NCI-H1417 treated with DMSO at 0.1 percent for 48 hours (cell line): ENCODE measurements at places on chromosomes 16 and 17.

- no peak for DNase-seq
These were observed 49.0 kb downstream of the RHOT1 start for GRCh38 chr17:32191306-32191705.

DNA sequence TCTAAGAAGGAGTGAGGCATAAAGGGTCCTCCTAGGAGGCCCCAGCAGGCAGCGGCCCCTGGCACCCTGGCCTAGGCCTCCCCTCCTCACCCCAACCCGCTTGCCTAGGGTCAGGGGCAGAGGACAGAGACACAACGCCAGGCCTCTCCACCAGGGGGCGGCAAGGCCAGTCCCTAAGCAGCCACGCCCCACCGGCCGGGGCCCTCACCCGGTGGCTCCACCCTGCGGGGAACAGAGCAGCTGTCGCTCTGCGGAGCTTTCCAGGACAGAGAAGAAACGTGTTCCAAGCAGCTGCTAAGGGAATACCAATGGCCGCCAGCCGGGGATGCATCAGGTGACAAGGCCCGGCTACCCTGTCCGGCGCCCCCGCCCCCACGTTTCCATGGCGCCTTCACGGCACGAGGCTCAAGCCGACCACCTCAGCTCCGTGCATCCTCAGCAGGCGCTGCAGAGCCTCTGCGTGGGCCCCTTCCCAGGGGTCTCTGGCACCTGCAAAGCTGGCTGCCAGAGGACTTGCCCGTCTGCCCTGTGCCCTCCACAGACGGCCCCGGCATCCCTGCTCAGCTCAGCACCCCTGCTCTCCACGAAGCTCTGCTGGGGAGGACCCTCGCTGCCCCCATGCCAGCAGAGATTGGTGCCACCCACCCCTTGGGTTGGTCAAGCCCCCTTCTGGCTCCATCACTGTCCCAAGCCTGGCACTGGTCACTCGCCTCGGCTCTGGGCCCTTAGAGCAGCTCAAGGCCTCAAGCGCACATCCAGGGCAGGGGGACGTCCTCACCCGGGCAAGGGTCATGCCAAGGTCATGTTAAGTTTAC is 5.6 kb downstream of the ZNF598 start:
- peak; percentile 42 for DNase-seq

DNA sequence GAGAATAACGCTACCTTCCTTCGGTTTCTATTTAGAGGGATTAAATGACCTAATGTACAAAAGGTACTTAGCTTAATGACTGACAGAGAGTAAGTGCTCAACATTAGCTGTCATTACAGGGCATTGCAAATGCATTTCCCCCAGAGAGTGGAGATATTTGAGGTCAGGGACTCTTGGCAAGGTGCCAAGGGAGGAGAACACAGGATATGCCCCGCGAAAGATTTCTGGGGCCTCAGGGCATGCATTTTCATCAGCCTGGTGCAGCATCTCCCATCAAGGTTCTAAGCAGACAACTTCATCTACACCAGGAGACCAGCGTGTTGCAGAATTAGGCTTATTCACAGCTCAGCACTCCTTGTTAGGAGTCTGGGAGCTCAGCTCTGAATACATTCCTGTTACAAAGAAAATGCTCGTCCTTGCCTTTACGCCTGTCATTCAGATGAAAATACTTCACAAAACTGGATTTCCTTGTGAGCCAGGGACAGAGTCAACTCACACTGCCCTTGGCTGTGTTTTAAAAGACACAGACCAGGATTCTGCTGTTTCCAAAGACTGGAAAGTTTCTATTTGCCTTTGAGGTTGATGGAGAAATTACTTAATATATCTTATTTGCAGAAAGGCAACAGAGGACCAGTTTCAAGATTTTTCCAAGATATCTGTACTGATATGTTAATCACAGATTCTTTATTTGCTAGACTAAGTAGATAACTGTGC is 108.2 kb downstream of the VAT1L start:
- DNase-seq = peak; percentile 51

- DNase-seq = no peak
These were observed 416 bp downstream of the KIFC3 start for GRCh38 chr16:57801809-57802340.

GRCh38 chr17:78072961-78073360 is 55.6 kb downstream of the TMC6 start:
- DNase-seq = no peak

DNA sequence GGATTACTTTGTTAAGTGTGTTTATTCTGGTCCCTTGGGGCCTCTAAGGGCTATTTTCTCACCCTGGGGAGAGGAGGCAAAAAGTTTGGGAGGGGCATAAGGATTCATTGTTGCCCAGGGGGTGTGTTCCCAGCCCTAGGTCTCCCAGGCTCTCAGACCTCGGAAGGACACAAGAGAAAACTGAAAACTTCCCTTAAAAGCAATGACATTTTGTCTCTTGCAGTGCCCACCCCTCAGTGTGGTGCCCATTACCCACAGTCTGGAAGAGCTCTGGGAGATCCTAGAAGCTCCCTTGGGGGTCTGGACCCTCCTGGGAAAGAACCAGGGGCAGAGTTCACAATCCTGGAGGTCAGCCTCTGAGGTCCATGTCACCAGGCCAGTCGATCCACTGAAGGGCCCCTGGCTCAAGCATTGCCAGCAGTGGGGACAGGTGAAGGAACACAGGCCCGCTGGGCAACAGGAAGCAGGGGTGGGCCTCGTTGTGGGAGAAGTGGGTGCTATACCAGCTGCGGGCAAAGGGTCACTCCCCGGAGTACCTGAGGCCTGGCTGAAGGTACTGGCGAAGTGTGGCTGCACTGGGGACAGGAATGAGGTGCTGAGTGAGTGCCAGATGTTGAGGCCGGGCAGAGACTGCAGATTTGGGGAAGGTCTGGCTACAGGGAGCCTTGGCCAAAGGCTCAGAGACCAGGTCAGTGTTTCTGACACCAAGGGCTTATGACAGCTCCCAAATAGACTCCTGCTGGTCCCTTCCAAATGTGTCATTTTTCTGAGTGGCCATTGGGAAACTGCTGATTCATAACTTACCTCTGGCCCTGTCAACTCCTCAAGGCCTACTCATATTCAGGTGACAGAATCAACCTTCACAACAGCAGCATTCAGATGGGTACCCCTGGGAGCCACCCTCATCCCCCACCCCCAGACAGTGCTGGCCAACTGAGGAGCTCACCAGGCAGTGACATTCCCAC is 4.6 kb upstream of the ZNF747 start:
- no peak for DNase-seq

DNA sequence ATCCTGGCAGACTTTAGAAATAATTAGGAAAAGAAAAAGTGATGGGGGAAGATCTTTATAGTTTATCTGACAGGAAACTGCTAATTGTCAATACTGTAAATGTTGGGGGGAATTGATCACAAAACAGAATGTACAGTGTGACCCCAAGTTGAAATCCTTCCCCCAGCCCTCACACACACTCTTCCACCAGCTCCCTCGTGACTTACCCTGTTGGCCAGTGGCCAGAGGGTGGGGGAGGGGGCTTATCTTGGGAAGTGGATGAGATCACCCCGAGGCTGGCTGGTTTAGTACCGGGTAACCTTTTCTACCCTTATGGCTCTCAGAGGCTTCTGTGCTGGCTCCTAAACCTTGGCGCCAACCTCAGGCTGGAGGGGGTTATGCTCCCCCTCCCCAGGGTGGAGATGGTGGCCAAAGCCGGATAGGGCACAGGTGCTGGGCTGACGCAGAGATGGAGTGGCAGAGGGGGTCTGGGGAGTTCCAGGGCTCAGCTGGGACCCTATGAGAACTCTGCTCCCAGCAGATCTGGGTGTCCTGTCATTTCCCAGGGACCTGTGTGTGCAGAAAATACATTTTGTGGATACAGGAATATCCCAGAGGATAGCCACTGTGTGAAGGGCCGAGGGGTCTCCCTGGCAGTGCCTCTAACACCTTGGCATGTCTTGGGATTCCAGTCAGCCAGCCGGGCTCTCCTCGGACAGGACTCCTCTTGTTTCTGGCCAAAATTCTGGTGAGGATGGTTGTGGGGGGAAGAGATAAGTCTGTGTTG is 18.6 kb downstream of the CDH16 start:
- DNase-seq = no peak
